NCI-H1417 treated with DMSO at 0.1 percent for 48 hours (cell line): ENCODE measurements at places on chromosomes 12 and 14.
A peak's percentile ranks its signal among the peaks of the same experiment; 100 is the strongest.

- no peak for DNase-seq
Observed at GRCh38 chr14:39038542-39038941, 64.5 kb downstream of the SEC23A start.

- DNase-seq, result no peak
Observed at GRCh38 chr12:103529306-103529705, 33.5 kb upstream of the C12orf42 start.

- DNase-seq, result no peak
Observed at GRCh38 chr14:31124197-31124596, 83.4 kb downstream of the HECTD1 start.

DNA sequence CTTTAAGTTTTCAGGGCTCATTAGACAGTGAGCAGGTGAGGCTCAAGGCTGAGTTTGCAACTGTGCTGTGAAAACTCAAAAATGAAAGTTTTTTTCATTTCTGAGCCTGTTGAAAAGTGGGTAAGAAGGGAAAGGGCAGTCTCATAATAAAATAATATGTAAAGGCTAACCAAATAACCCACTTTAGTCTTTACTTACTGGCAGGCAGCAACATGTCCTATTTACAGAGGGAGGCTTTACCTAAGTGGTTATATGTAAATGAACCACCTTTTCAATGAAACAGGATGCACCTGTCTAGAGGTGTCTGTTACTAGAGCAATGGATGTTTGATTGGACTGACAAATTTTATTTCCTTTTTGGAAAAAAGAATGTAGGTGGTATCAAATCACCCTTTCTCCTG, 158.0 kb downstream of the ETV6 start:
- peak; percentile 71 for DNase-seq

GRCh38 chr12:15393995-15394394, 71.7 kb downstream of the PTPRO start:
- DNase-seq, result no peak

- no peak for DNase-seq
Observed at GRCh38 chr14:30864934-30865333, 9.4 kb upstream of the COCH start.

DNA sequence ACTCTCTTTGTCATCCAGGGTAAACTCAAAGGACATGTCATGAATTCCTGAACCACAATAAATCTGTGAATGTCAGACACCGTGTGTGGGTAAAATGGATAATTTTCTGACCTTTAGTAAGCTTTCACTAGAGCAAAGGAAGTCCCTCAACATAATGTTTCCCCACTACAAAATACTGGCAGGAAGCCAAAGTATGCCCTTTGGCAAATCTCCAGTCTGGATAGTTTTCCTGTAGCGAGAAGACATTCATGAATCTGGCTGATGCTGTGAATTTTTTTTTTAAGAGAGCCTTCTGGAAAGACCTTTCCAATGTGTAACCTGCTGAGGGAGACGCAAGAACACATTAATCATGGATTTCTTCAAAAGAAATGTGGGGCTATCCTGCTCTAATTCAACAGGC, 389.6 kb upstream of the DDHD1 start:
- peak; percentile 93 for DNase-seq

DNA sequence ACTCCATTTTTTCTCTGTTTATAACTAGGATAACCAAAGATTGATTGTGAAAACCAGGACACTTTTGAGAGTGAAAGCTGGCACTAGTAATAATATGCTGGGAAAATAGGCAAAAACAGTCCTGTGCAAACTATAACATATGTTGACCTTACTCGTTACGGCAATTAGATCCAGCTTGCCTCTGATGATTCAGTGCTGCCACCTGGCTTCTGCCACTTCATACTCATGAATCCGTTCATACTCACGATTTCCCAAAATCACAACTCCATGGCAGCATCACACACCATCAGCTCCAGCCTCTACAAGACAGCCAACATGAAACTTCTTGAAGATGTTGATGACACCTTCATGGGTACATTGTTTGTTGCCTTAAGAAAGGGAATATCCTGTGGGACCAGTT, 49.1 kb upstream of the CAND1 start:
- no peak for DNase-seq

DNA sequence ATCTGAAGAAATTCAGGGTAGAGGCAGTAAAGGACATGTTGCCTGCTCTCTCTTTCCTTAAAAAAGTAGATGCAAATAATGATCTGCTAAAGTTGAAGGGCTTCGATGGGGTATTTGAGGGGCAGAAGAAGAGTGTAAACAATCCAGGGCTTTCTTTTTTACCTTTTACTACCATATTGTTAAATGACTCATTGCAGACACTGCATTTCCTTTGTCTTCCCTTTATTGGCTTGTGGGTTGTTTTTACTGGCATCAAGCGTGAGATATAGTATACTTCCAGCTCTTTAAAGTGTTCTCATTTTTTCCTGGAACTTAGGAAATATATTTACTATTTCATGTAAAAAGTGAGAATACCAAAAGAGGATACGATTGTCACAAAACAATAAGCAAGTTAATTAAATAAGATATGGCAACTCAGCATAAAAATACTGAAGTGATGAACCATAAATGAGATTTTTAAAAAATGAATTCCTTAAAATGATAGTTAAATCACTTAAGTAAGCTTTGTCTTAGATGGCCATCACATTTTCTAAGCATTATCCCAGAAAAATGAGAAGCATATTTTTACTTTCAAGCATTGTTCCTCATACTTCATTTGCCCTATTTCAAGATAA, 72.3 kb upstream of the KRAS start:
- no peak for DNase-seq

DNA sequence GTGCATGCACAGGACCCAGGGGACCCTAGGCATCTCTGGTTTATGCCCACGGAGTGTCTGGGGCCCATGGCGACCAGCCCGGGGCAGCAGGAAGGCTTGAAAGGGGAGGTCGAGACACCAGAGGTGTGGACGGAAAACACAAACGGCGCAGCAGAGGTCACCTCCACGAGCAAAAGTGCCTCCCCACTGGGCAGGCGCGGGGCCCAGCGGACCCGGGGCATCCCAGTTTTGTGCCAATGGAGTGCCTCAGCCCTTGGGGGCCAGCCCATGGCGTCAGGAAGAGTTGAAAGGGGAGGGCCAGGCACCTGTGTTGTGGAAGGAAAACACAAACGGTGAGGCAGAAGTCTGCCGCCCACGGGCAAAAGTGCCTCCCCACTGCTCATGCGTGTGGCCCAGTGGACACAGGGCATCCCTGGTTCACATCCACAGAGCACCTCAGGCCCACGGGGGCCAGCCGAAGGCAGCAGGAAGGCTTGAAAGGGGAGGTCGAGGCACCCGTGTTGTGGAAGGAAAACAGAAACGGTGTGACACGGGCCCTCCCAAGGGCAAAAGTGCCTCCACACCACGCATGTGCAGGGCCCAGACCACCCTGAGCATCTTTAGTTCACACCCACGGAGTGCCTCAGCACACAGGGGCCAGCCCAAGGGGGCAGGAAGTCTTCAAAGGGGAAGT, 378.8 kb downstream of the ALG10 start:
- DNase-seq, result no peak

DNA sequence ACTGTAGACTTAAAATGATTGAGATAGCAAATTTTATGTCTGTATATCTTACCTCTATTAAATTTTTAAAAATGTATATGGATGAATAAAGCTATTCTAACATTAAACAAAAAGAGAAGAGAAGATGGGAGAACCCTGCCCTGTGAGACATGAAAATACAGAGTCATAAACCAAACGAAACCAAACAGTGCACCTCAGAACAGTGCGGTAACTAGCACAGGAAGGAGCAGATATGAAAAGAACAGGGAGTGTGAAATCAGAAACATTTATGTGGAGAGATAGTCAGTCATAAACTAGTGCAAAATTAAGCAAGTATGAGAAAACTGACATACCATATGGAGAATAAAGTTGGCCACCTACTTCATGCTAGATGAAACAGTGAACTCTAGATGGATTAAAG, 135.1 kb downstream of the ERC1 start:
- DNase-seq, result no peak

DNA sequence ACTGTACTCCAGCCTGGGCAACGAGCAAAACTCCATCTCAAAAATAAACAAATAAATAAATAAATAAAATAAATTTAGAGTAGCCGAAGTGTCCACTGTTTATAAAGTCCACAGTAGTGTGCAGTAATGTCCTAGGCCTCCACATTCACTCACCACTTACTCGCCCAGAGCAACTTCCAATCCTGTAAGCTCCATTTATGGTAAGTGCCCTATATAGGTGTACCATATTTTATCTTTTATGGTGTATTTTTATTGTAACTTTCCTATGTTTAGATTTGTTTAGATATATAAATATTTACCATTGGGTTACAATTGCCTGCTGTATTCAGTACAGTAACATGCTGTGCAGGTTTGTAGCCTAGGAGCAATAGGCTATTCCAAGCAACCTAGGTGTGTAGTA, 37.9 kb upstream of the GPRC5A start:
- no peak for DNase-seq

DNA sequence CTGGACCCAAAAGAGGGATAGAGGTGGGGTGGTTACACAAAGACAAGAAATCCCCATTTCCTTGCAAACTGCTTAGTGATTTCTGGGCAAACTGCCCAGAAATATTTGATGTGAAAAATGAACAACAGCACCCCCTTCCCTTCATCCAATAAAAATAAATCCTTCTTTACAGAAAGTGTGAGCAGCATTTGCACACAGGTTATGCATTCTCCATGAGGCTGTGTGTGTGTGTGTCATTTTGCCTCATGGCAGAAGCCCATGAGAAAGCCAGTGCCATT, 17.2 kb upstream of the NRXN3 start:
- no peak for DNase-seq

- no peak for DNase-seq
Observed at GRCh38 chr14:95467232-95467631, 49.2 kb downstream of the SYNE3 start.

DNA sequence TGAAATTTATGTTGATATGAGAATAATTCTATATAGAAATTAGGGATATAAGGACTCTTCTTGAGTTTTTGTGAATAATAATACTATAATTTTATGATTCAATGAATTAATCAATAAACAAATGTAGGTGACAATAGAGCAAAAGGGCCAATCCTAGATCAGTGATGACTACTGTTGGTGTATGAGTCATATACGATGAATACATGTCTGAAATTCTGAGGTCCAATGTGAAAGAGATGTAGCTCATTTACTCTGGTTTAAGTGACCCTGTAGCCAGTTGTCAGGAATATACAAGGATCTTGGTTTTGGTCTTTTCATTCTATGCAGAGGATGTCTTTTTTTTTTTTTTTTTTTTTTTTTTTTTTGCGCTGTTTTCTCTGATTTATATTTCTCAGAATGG, 72.1 kb upstream of the RTL1 start:
- DNase-seq, result no peak

- no peak for DNase-seq
Observed at GRCh38 chr12:24970177-24970576, 21.3 kb upstream of the BCAT1 start.

- DNase-seq, result no peak
Observed at GRCh38 chr12:89539426-89540223, 13.8 kb upstream of the POC1B start.

DNA sequence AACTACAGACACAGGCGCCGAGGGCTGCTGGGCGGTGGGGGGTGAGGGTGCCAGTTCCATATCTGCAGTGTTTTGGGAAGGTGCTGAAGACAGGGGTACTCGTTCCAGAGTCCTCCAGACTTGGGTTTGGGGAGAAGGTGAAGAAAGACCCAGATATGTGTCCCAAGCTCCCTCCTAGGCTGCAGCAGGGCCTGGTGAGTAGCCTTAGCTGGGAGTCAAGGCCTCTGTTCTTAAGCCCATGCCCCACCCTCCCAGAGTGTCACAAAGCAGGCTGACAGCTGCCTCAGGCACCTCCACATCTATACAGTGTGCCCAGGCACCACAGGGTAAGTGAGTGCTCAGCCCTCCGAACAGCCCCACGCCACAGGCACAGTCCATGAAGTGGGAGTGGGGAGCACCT, 4.3 kb downstream of the NCKAP5L start:
- no peak for DNase-seq

DNA sequence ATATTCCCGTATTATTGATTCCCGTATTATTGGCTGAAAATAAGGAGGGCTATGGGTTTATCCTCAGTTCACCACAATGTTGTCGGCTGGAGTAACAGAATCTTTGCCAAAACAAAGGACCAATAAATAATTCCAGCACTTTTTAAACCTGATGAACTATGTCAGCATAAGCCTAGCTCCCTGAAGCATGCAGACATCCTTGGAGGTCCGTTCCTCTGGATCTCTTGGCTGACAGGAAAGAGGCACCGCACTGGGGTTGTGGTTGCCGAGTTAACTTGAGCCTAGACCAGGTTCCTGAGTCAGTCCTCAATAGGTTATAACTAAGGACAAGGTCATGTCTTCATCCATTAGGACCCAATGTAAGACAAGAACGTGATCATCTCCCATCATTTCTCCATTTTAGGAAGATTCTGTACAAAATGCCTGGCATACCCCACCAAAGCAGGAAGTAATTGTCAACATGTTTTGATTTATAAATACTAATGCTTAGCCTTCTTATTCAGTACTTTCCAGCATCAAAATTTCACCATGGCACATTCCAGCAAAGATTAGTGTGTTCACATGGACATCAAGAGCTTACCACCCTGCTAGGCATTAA, 36.6 kb downstream of the NID2 start:
- DNase-seq, result no peak

DNA sequence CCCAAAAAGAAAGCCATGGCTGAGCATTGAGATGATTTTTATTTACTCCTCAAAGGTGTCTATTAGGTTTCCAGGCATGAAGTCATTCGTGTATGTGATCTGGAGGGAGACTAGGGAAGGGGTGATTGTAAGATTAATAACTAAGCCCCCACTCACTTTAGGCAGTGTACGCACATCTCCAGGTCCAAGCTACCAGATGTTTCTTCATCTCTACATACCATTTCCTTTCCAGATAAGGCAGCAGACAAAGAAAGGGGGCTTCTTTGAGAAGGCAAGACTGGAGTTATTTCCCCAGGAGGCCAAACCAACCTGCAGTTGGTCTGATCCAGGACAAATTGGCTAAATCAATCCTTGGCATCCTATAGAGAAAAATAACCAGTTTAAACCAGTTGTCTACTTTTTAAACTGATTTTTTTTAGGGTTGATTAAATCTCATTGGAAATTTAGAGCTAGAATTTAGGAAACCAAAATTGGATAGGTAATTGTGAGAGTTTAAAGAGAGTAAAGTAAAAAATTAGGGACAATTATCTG, 3.9 kb downstream of the HOXC13 start:
- no peak for DNase-seq

GRCh38 chr12:46494424-46494823, 121.9 kb upstream of the SLC38A2 start:
- no peak for DNase-seq

DNA sequence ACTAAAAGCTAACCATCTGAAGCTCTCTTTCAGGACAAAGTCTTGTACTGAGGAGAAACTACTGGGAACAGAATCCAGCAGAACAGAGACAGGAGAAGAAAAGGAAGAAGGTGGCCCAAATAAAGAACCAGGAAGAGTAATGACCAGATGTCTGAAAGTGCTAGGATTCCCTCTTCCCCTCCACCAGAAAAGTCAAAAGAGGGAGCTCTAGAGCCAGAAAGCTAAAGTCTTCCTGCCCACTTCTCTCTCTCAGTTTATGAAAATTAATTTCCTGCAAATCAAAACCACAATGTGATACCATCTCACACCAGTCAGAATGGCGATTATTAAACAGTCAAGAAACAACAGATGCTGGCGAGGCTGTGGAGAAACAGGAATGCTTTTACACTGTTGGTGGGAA, 47.2 kb downstream of the SPPL3 start:
- no peak for DNase-seq

GRCh38 chr12:71303199-71303598, 136.4 kb upstream of the LGR5 start:
- no peak for DNase-seq
